ENCODE measurements at places on chromosomes 16 and 17. TPM values are rescaled to one million over a fixed set of nuclear protein-coding genes. Genes with fewer than 3 reads are reported as not detected.

Gene PHLPP2
- 18.2 TPM for total RNA-seq

Gene GNG13
- not detected for total RNA-seq

Gene NHLRC4
- total RNA-seq, result 1.1 TPM

DNA sequence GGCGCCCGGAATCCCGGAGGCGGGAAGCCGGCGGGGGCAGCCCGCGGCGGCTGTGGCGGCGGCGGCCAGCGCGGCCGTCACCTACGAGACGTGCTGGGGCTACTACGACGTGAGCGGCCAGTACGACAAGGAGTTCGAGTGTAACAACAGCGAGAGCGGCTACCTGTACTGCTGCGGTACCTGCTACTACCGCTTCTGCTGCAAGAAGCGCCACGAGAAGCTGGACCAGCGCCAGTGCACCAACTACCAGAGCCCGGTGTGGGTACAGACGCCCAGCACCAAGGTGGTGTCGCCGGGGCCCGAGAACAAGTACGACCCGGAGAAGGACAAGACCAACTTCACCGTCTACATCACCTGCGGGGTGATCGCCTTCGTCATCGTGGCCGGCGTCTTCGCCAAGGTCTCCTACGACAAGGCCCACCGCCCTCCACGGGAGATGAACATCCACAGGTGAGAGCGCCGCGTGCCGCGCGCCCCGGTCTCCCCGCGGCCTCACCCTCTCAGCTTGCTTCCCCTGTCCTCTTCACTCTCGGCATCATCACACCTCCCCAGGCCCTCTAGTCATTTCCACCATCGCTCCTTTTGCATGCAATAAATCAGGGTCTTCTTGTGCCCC is 706 bp downstream of the SHISA6 start:
- H3K27ac ChIP-seq, result no peak overlapping the region
- DNase-seq, result no peak
- no peaks in the 10 kb centered on the region for H3K4me1 ChIP-seq
- H3K27me3 ChIP-seq, result peaks cover 35% of the 10 kb centered on the region
- H3K4me3 ChIP-seq, result no peak overlapping the region

DNA sequence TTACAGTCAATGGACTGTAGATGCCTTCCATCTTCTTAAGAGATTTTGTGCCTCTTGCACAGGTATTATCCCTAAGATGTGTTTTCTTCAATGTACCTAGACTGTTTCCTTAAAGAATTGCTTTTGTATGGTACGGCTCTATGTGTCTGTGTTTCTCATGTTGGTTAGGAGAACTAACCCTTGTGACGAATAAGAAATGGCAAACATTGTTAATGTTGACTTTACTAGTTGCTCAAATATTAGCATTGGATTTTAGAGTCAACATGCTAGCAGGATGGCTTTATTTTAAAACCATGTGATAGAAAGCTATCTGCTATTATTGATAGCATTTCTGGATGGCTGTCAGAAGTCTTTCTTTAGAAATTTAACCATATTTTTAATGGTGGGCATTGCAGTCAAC is 34.5 kb downstream of the WWOX start:
- peaks cover 9% of the 10 kb centered on the region for H3K4me1 ChIP-seq
- H3K27ac ChIP-seq, result no peak overlapping the region
- H3K27me3 ChIP-seq, result no peaks in the 10 kb centered on the region
- peaks cover 2% of the 10 kb centered on the region for H3K36me3 ChIP-seq
- no peak overlapping the region for H3K4me3 ChIP-seq

DNA sequence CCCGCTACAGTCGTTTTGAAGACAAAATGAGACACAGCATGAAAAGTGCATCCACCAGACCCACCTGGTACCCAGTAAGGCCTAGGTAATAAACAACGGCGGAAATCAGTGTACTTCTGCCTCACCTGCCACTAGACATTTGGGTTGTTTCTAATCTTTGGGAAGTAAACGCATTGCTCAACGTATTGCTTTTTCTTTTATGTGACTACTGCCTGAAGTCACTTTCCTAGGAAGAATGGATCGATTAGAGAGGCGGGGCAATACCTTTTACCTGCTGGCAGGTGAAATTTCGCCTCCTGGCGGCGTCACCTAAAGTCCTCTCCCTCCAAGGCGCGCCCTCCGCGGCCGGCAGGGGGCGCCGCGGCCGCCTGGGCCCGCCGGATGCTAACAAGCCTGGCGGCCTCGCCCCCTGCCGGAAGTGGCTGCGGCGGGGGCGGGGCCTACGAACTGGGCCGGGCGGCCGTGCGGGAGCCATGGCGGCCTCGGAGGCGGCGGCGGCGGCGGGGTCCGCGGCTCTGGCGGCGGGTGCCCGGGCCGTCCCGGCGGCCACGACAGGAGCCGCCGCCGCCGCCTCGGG is at the start of gene ATMIN:
TSS of gene ATMIN (plus strand) at position 445 of the 577 bp plus-strand sequence. CDS start at position 474, 29 bp downstream.
- H3K4me1 ChIP-seq, result peaks cover 20% of the 10 kb centered on the region
- H3K27me3 ChIP-seq, result no peaks in the 10 kb centered on the region

GRCh38 chr17:63311416-63311937 is 134.6 kb downstream of the CYB561 start:
- peaks cover 5% of the 10 kb centered on the region for H3K4me1 ChIP-seq
- H3K4me3 ChIP-seq, result no peak overlapping the region
- no peaks in the 10 kb centered on the region for H3K27me3 ChIP-seq
- DNase-seq, result no peak

DNA sequence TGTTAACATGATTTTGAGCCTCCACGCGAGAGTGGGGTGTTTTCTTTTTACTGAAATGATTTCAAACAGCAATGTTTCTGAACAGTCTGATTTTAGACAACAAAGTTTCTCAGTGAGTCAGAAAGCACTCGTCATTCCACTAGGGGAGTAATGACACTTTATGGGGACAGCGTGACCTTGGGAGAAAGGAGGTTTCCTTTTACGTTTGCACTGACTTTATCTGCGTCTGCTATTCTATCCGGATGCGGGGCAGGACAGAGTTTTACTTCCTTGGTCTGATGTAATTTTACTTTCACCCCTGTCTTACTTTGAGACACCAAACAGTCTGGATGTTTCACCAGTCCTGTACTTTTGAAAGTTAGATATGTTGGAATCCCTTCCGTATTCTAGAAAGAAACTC is 20.7 kb downstream of the SLC47A1 start:
- no peaks in the 10 kb centered on the region for H3K4me1 ChIP-seq
- H3K27me3 ChIP-seq, result peaks cover 7% of the 10 kb centered on the region

- H3K27ac ChIP-seq, result no peak overlapping the region
- no peak for DNase-seq
- H3K4me1 ChIP-seq, result peaks cover 15% of the 10 kb centered on the region
- H3K36me3 ChIP-seq, result peaks cover 54% of the 10 kb centered on the region
- no peaks in the 10 kb centered on the region for H3K27me3 ChIP-seq
Observed at GRCh38 chr16:87844120-87844733, 25.1 kb downstream of the SLC7A5 start.

DNA sequence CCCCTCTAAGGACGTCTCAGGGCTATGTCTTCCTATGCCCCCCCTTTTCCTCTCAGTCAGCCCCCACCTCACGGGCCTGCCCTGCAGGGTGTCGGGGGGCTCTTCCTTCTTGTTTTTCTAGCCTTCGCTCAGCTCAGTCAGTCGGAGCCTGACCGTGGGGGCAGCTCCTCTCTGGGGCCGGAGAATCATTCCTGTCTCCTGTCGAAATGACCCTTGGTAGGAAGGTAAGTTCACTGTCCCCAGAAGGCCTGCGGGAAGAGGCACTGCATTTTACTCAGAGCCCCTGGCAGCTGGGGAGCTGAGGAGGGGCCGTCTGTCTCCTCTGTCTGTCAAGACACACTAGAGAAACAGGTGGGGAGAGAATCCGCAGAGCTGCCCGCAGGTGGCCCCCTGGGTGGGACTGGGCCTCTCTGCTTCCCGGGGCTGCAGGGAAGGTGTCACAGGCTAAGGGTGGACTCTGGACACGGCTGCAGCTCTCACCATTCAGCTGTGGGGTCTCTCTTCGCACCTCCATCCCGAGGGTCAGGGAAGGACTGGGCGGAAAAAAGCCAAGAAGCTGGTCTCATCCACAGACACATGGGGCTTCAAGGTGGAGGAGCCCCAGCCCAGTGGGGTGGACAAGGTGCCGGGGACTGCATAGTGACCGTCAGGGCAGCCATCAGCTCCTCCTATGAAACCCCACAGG is 112.8 kb upstream of the TNRC6C start:
- H3K4me3 ChIP-seq, result no peak overlapping the region
- peaks cover 45% of the 10 kb centered on the region for H3K4me1 ChIP-seq
- no peak for DNase-seq
- H3K27me3 ChIP-seq, result peaks cover 7% of the 10 kb centered on the region
- H3K36me3 ChIP-seq, result no peaks in the 10 kb centered on the region

DNA sequence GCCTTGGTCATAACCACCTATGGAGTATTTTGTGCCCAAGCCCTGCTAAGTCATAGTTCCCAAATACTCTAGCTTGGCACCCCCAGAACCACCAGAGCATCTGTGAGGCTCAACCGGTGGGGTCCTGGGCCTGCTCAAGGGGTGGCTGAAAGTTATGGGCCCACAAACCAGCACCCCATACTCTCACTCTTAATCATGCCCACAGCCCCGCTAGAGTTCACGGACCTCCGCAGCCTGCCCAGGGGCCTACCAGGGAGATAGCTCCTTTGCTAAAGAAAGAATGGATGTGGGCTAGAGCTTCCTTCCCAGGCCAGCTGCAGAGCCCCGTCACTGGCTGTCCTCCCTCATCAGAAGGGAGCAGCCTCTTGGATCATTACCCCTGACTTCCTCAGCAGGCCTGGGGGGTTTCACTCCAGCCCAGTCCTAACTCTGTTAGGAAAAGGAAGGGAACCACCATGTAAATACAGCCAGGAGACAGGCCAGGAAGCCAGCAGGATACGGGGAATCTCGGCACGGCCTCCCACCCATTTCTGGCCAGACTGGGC is 1.4 kb downstream of the GIT1 start:
- peaks cover 56% of the 10 kb centered on the region for H3K4me1 ChIP-seq
- H3K4me3 ChIP-seq, result peak overlapping the region; percentile 91
- H3K27ac ChIP-seq, result peak overlapping the region; percentile 89
- no peak for DNase-seq

GRCh38 chr16:64061621-64062020 is 1060.2 kb downstream of the CDH11 start:
- H3K27ac ChIP-seq, result no peak overlapping the region
- H3K4me3 ChIP-seq, result no peak overlapping the region
- no peaks in the 10 kb centered on the region for H3K36me3 ChIP-seq
- H3K27me3 ChIP-seq, result no peaks in the 10 kb centered on the region
- DNase-seq, result no peak

GRCh38 chr17:32523827-32524552 is 37.2 kb downstream of the CDK5R1 start:
- peak overlapping the region; percentile 94 for H3K27ac ChIP-seq
- H3K36me3 ChIP-seq, result no peaks in the 10 kb centered on the region
- no peaks in the 10 kb centered on the region for H3K27me3 ChIP-seq
- DNase-seq, result peak; percentile 76
- peak overlapping the region; percentile 36 for H3K4me3 ChIP-seq

All from activated CD4-positive, alpha-beta T cell treated with anti-CD3 and anti-CD28 coated beads, Interleukin-2, amount 10 ng/mL, durations not matched to agents 24 days and 14 days (primary cell).